ENCODE measurements at places on chromosomes 12 and 14.

GRCh38 chr14:68243450-68244010 is 424.0 kb downstream of the RAD51B start:
- no peak for DNase-seq

DNA sequence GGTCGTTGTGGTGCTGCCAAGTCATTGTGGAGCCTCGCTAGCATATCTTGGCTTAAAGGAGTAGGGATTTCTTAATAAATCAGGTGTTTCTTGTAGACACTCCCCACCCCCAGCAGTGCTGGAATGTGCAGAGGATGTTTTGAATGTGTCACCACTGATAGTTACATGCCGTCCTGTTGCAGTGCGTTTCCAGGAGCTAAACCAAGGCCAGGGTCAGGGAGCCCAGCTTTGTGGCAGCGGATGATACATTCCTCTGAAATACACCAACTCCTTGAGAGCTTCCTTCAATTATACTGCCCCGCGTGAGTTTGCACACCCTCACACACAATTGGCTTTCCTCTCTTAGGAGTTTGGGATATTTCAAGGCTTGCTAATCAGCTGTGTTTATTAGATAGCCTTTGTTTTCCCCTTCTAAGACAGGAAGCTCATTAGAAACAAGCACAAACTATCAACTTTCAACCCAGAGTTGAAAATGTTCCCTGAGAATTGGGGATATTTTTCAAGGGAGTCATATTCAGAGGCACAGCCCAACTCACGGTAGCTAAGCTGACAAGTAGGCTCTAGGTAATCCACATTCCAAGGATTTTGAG is 154.9 kb downstream of the C12orf75 start:
- DNase-seq: no peak

- no peak for DNase-seq
Observed at GRCh38 chr12:101891462-101891971, 14.1 kb downstream of the DRAM1 start.

GRCh38 chr14:90900476-90901083 is 84.3 kb upstream of the TTC7B start:
- DNase-seq: no peak

GRCh38 chr12:123049398-123050240 is 69.1 kb downstream of the ARL6IP4 start:
- DNase-seq: no peak

Data from activated effector memory CD4-positive, alpha-beta T cell treated with anti-CD3 and anti-CD28 coated beads, Interleukin-2, amount 50 U/mL, for 16 hours (primary cell).